ENCODE measurements at places on chromosomes 5 and 9. TPM values are rescaled to one million over a fixed set of nuclear protein-coding genes. Genes with fewer than 3 reads are reported as not detected.

DNA sequence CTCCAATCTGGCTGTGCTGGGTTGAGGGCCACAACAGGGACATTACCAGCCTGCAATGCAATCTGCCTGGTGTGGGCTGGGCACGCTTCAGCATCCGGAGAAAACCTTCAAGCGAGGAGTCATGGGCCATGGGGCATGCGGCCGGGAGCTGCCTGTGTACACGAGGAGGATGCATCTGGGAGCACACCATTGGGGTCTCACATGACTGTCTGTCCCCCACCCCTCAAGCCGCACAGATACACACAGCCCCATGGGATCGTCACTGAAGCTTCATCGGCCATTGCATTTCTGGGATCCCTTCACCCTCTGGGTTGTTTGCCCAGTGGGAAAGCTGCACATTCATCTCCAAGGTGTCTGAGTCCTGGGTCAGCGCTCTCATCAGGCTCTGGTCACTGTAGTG lies 9.9 kb downstream of the LCN1 start:
- DNase-seq: no peak
- H3K4me1 ChIP-seq: no peaks in the 10 kb centered on the region
- H3K36me3 ChIP-seq: no peaks in the 10 kb centered on the region

Gene FRRS1L
- 49.8 TPM for total RNA-seq

Gene GABRA1
- total RNA-seq: not detected

DNA sequence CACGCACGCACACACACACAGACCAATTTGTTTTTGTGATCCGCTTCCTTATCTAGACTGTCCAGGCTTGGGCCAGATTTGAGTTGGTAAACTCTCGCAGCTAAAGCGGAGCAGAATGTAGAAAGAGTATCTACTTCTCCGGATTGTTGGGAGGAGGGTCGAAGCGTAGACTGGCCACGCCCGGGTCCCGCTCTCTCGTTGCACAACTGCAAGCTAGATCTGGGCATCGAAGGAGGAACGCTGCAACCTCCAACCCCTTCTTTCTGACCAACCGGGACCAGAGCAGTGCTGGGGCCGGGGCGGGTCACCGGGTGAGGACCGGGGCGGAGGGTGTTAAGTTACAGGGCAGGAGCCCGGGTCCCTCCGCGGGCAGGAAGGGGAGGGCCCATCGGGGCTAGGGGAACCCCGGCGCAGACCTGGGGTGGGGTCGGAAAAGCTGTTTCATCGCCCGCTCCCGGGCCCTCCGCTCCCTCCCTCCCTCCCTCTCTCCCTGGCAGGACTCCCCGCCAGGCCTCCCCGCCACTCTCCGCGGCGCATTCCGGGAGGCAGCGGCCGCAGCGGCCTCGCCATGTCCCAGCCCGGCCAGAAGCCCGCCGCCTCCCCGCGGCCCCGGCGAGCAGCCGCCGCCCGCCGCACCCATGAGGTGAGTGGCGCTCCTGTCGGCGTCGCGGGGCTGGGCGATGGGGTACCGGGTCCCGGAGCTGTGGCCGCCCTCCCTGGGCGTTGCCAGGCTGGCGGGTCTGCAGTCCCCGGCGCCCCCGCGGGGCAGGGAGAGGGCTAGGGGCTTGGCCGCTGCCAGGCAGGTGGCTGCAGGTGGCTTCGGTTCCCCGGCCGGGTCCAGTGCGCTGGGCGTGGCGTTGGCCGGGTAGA lies at the start of gene CAST:
Gene CAST (plus strand): TSS at position 522 of the 870 bp plus-strand sequence. CDS start 47 bp downstream, at position 569.
- peak; percentile 82 for DNase-seq
- H3K36me3 ChIP-seq: no peaks in the 10 kb centered on the region
- H3K4me1 ChIP-seq: no peaks in the 10 kb centered on the region

Gene TESK1
- 13.2 TPM for total RNA-seq

DNA sequence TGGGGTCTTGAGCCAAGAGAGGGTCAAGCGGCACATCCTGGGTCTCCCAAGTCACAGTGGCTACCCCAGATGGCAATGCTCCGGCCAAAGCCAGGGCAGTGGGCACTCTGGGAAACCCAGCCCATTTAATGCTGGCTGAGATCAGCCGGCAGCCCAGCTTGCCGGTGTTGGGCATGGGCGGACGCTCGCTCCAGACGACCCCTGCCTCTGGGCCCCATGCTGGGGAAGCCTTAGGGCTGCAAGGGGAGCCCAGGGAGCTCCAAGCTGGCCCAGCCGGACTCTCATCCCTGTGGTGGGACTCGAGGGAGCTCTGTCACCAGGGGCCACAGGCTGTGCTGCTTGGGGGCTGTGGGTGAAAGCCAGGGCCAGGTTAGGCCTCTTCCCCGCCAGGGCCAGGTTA lies 5.9 kb upstream of the CARD9 start:
- H3K36me3 ChIP-seq: no peaks in the 10 kb centered on the region
- H3K4me3 ChIP-seq: no peak overlapping the region
- H3K27ac ChIP-seq: no peak overlapping the region
- H3K27me3 ChIP-seq: no peaks in the 10 kb centered on the region

- H3K4me3 ChIP-seq: no peak overlapping the region
Measured at GRCh38 chr9:121021301-121021700, 28.8 kb downstream of the C5 start.

GRCh38 chr9:123372766-123373446 lies 16.9 kb downstream of the CRB2 start:
- H3K4me3 ChIP-seq: no peak overlapping the region
- no peaks in the 10 kb centered on the region for H3K36me3 ChIP-seq
- H3K4me1 ChIP-seq: peaks cover 7% of the 10 kb centered on the region
- no peak overlapping the region for H3K27ac ChIP-seq
- H3K27me3 ChIP-seq: no peaks in the 10 kb centered on the region

DNA sequence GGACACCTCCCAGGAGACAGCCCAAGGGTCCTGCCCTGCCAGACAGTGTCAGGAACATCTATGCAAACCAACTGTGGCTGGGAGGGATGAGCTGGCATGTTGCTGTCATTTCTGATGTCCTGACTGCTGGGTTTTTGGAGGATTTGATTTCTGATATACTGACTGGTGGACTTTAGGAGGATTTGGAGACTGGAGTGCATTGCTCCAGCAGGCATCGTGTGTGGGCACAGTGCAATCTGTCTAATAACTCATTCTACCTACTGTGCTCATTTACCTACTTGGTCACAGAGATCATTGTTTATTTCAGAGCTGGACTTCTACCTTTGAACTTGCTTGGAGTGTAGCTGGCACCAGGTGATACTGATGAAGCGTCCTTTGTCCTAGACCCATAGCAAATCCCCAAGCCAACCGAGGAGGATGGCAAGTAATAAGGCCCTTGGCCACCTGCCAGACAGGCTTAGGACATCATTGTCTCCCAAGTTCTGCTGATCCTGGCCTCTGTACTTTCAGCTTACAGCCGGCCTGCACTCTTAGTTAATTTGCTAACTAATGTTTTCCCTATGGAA lies 124.3 kb upstream of the ICE1 start:
- no peak overlapping the region for H3K27ac ChIP-seq
- no peaks in the 10 kb centered on the region for H3K4me1 ChIP-seq
- DNase-seq: no peak

DNA sequence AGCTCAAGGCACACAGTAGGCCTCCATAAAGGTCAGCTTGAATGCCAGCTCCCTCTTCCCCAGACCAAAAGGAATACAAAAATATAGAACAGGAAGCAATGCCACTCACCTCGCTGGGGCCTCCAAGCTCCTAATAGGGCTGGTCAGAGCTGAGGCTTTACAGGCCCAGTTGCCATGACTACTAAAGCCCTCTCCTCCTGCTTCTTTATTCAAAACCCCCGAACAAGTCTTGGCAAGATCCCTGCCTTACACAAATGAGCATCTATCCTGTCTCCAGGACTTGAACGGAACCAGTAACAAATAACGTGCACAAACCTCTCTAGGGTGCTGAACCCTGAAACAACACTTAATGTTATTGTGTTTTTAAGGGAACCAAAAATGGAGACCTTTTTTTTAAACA lies 136.3 kb downstream of the SIL1 start:
- H3K4me3 ChIP-seq: no peak overlapping the region
- H3K27me3 ChIP-seq: no peaks in the 10 kb centered on the region
- no peak overlapping the region for H3K27ac ChIP-seq
- peaks cover 15% of the 10 kb centered on the region for H3K4me1 ChIP-seq

DNA sequence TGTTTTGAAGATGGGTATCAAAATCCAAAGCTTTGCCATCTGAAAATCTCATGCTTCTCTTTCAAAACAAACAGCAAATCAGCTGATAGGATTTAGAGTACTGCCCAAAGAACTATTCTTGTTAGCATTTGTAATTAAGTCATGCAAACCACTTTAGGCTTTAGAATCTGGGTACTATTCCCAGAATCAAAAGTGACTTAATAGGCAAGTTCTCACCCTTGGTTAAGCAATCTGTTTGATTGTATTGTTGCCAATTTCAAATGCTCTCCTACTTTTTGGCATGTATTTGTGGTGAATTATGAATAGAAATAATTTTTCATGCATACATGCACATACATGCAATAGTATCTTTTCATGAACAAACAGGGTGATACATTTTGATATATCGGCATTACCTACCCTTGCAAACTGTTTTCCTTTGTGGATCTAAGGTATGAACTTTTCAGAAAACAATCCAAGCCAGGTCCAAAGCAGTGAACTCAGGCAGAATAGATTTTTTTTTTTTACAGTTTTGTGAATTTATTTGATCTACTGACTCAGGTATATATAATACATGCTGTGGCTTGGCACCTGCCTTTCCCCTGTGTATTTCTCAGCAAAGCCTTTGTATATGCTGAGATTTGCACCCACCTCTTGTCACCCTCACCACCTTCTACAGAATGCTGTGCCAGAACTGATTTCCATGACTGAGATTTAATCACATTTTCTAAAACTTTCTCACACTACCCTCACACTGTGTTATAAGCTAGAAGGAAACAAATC lies 9.0 kb downstream of the IL33 start:
- DNase-seq: no peak
- no peak overlapping the region for H3K27ac ChIP-seq
- H3K4me1 ChIP-seq: no peaks in the 10 kb centered on the region
- H3K36me3 ChIP-seq: no peaks in the 10 kb centered on the region
- H3K27me3 ChIP-seq: no peaks in the 10 kb centered on the region

Gene IL3
- total RNA-seq: not detected

DNA sequence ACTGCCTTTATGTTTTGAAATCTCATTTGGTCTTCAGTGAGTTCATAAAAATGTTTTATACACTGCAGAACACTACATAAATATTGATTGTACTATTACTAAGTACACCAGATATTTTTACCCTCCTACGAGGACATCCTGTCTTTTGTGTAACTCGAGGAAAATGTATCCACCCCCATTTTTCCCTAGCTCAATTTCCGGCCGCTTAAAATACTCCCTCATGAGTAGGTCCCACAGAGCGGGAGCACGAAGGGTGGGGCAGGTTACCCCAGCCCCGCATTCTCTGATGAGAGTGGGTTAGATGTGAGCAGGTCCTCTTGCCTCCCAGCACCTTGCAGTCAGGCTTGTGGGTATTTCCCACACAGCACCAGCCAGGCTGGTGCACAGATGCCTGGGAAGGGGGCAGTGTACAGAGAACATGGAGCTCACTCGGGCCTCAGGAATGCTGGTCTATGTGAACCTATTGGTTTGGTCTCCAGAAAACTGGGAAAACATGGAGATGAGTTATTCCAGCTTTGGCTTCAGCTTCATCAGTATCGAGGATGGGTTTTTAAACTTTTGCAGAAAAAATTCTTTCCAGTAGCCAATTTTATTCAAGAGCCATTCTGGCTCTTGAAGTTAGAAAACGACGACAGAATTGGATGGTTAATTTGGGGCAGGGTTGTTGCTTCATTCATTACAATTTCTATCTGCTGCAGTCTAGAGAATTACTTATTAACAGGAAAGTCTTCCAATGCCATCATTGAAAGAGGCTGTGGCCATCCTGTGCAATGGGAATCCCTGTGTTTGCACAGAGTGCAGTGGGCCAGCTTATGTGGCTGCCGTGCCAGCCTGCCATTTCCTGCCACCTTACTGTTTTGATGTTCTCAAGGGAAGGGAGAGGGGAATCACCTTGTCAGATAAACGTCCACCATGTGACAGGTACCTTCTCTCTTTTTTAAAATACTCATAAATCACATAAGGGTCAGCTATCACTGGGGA lies 73.2 kb downstream of the WDR41 start:
- no peak for DNase-seq
- H3K36me3 ChIP-seq: no peaks in the 10 kb centered on the region
- H3K27me3 ChIP-seq: no peaks in the 10 kb centered on the region
- H3K4me1 ChIP-seq: no peaks in the 10 kb centered on the region
- H3K4me3 ChIP-seq: no peak overlapping the region
- no peak overlapping the region for H3K27ac ChIP-seq

DNA sequence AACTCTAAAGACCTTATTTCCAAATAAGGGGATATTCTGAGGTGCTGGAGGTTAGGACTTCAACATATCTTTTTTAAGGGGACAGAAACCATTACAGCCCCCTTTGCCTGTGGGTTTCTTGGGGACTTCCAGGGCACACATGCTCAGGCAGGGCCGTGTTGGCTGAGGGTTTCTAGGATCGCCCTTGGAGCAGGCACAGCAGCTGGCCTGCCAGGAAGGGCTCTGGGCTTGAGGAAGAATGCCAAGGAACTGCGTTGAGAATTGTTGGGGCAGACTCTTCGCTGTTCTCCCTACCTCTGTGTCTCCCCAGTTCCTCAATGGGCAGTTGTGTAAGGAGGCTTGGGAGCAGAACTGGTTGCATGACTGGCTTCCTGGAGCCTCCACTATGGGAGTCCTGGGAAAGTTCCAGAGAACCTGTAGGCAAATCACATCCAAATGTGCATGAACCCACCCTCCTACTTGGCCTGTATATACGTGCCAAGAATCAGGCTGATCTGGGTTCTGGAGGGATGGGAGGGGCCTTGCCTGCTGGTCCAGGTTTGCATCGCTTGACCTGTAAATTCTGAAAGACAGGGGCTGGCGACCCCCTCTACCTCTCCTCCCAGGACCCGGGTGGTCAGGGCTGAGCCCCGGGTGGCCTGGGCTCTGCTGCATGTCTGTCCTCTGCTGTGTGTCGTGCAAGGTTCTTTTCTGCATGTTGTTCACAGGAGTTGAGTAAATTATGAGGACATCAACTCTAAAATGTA lies 65.5 kb downstream of the HSPA4 start:
- no peaks in the 10 kb centered on the region for H3K36me3 ChIP-seq
- DNase-seq: no peak
- H3K27ac ChIP-seq: no peak overlapping the region
- no peaks in the 10 kb centered on the region for H3K27me3 ChIP-seq
- H3K4me1 ChIP-seq: no peaks in the 10 kb centered on the region
- no peak overlapping the region for H3K4me3 ChIP-seq

Gene SLCO4C1
- total RNA-seq: 0.50 TPM

GRCh38 chr9:68702493-68702892 lies 2.5 kb upstream of the PIP5K1B start:
- H3K27ac ChIP-seq: no peak overlapping the region
- H3K27me3 ChIP-seq: no peaks in the 10 kb centered on the region
- H3K36me3 ChIP-seq: no peaks in the 10 kb centered on the region
- no peak for DNase-seq
- no peak overlapping the region for H3K4me3 ChIP-seq

Gene DOCK2
- total RNA-seq: 4.2 TPM

Gene INSYN2B
- total RNA-seq: 0.68 TPM

DNA sequence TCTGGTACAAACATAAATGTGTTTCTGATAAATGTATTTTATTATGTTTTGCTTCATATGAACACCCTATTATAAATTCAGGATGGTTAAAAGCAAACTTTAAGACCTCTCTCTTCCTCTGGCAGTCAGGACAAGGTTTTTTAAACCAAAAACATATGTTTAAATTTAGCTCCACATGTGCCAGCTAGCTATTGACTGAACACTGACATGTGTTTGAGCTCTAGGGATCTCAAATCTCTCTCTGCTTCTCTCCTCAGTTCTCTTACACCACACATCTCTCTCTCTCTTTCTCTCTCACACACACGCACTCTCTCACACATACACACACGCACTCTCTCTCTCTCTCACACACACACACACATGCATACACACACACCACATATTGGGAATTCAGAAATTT lies 150.1 kb upstream of the RFX3 start:
- no peak overlapping the region for H3K27ac ChIP-seq
- H3K27me3 ChIP-seq: no peaks in the 10 kb centered on the region
- no peak overlapping the region for H3K4me3 ChIP-seq
- H3K4me1 ChIP-seq: no peaks in the 10 kb centered on the region
